ENCODE measurements at places on chromosomes 3 and 15.

- DNase-seq: no peak
These were observed 514.6 kb downstream of the NLGN1 start for GRCh38 chr3:173912126-173912525.

DNA sequence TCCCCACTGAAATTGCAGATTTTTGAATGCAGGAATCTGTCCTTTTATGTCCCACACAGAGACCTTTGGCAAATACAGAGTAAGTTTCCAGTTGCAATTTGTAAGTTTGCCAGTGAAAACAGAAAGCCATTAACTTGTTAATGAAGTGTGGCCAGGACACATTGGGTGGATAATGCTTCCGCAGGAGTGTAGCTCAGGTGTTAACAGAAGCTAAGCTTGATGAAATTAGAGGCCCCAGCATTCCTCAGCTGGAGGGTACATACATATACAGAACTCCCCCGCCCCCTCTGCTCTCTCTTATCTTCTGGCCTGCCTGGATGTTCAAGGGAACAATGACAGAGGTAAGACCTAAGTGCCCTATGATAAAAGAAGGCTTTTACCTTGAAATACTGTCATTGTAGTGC is 8.1 kb upstream of the LRRC2 start:
- no peak for DNase-seq

GRCh38 chr15:44668921-44669320 is 5.5 kb upstream of the SPG11 start:
- no peak for DNase-seq

DNA sequence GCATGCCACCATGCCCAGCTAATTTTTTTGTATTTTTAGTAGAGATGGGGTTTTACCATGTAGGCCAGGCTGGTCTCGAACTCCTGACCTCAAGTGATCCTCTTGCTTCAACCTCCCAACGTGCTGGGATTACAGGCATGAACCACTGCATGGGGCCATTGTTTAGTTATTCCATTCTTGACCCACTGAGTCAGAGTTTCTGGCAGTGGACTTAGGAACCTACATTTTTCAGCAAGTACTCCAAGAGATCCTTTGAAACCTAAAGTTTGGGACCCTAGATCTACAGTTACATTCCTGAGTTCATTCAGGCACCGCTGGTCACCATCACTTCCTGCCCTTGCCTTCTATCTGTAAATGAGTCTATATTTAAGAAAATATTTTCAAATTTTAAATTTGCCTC is 1.4 kb upstream of the TNFSF10 start:
- DNase-seq: no peak

- no peak for DNase-seq
These were observed 51.7 kb downstream of the GOLIM4 start for GRCh38 chr3:168044049-168044448.

GRCh38 chr3:160091441-160091840 is 102.8 kb downstream of the IL12A start:
- DNase-seq: no peak

DNA sequence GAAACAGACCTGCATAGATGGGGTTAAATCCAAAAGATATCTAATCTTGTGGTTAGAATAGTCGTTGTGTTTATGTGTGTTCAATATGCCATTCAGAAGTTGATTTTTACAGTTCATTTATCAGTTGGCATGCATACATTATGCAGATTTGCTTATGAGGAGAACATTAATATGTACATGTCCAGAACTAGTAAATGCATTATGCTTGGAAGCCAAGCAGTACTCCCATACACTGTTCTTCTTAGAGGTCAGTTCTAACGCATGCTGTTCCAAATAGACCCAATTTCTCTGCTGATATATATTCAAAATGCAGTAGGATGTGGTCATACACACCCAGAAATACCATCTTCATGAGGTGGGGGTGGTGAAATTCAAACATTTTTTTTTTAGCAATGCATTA is 956 bp downstream of the FGF12 start:
- DNase-seq: no peak

DNA sequence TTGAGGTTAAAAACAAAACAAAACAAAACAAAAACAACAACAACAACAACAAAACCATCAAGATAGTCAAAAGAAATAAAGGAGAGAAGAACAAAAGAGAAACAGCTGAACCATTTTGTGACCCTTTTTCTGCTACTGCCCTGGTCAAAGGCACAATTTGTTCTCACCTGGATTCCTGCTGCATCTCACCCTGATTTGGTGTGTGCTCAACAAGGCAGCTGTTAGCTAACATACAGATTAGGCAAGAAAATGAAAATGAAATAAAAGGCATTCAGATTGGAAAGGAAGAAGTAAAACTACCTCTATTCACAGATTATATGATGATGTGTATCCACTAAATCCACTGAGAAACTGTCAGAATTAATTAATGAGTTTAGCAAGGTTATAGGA is 28.7 kb upstream of the XIRP1 start:
- no peak for DNase-seq

GRCh38 chr15:76150513-76150912 is 90.7 kb downstream of the TMEM266 start:
- no peak for DNase-seq

Data from CD4-positive, alpha-beta T cell treated with Interleukin-21 for 1 hour (primary cell).